Large intestine (tissue), 12 donors: ENCODE measurements at places on chromosomes 3 and 15. TPM values are rescaled to one million over a fixed set of nuclear protein-coding genes. Genes with fewer than 3 reads are reported as not detected.

GRCh38 chr3:66480666-66481065 is 20.2 kb downstream of the LRIG1 start:
- DNase-seq = no peak

DNA sequence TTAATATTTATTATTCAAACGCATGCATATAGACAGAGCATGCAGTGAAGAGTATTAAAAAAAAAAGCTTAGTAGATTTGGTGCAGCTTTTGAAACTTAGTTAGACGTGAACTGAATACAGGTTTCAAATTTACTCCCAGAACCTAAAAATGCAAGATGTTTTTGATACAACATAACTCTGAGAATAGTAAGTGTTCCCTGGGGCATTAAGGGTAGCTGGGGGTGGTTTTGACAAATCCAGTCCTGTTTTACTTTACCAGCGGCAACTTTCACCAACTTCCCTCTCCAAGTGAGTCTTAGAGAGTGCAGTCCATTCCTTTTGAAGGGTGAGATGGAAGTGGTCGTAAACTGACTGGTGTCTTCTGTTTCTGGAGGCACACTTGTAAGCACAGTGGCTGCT is 11.2 kb downstream of the NCBP2 start:
- no peak for DNase-seq

DNA sequence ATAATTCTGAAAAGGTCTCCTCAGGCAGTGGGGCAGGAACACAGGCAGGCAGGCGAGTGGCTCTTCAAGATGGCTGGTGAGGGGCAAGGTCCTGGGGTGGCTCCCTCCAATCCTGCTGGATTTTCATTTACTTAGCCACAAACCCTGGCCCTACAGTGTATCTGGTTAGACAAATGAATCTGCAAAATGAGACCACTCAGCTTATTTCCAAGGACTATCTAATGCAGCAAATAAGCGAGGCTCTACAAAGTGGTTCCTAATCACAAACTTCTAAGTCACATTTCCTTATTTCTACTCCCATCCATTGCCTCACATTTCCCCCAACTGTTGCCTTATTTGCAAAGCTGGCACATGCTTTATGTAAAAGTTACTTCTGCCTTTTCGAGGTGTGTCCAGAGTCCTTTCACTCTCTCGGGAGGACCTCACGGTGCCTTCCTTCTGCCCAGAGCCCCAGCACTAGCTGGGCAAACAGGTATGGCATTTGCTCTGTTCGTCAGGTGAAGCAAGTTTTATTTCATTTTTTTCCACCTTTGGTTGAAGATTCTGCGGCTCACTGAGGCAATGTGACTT is 40.5 kb downstream of the CCDC12 start:
- no peak for DNase-seq

DNA sequence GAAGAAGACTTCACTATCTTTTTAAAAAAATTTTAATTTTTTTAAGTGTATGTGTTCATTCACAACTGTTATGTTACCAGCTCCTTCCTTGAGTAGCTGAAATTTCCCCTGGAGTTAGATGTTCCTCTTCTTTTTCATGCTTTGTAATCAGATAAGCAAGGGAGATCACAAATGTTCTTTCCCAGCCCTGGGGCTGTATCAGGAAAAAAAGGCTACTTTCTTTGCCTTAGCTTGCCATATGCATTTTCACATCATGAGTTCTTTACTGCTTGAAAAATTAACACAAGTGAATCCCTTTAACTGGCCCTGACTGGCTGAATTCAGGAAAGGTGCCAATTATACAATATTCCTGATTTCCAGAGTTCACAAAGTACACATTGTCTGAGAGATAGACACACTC is 353.2 kb upstream of the ATP11B start:
- DNase-seq = no peak

Gene IQGAP1
- polyA plus RNA-seq = 90.9 TPM

DNA sequence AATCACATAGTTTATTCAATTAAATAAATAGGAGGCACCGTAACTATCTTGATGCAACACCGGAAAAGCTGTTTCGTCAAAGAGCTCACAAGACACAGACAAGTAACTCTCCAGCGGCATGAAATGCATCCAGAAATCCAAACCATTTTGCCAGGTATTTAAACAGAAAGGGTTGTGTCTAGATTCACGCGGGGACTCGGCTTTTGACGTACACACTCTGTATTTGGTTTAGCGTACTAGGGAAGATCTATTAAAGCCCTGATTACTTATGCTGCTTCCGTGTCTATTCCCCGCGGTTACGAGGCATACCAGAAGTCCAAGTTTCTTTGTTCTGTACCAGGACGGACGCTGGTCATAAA is 718 bp downstream of the BNIP2 start:
- DNase-seq = no peak

DNA sequence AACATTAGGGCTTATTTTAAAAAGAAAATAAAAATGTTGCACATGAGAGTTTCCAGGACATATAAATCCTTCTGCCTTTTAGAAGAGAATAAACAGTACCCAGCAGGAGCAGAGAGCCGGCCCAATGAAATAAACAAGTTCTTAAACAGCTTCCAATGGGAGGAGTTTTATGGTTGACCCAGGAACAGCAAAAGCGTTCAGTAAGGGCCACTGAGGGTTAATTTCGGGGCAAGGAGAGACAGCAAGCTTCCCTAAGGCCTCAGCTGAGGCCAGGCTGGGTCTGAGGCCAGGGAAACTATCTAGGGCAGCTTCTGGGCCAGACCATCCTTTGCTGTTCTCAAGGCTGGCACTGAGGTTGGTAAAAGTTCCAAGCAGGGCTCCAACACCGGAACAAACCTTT is 3.4 kb downstream of the PDZRN3 start:
- DNase-seq = no peak
